A549 treated with CpdA at 1 μM for 4 hours (cell line): ENCODE measurements at places on chromosomes 7 and 10. TPM values are rescaled to one million over a fixed set of nuclear protein-coding genes. Genes with fewer than 3 reads are reported as not detected.

Gene AKR1C2
- total RNA-seq = 3,008 to 3,788 TPM (median 3,160 TPM) in 5 replicates

Gene AKR1D1
- not detected in 5 replicates for total RNA-seq

Gene PRF1
- 0.05 TPM in 1 of 5 replicates, not detected in the others for total RNA-seq

Gene HTR5A
- total RNA-seq = not detected in 5 replicates

Gene POLR2J2
- total RNA-seq = 0.12 to 0.87 TPM (median 0.61 TPM) in 5 replicates

Gene CRYGN
- total RNA-seq = not detected in 5 replicates

Gene THSD7A
- 1.4 to 2.5 TPM (median 2.3 TPM) in 5 replicates for total RNA-seq
